PC-3 (cell line): ENCODE measurements at places on chromosomes 1 and 21.
A peak's percentile ranks its signal among the peaks of the same experiment; 100 is the strongest.

DNA sequence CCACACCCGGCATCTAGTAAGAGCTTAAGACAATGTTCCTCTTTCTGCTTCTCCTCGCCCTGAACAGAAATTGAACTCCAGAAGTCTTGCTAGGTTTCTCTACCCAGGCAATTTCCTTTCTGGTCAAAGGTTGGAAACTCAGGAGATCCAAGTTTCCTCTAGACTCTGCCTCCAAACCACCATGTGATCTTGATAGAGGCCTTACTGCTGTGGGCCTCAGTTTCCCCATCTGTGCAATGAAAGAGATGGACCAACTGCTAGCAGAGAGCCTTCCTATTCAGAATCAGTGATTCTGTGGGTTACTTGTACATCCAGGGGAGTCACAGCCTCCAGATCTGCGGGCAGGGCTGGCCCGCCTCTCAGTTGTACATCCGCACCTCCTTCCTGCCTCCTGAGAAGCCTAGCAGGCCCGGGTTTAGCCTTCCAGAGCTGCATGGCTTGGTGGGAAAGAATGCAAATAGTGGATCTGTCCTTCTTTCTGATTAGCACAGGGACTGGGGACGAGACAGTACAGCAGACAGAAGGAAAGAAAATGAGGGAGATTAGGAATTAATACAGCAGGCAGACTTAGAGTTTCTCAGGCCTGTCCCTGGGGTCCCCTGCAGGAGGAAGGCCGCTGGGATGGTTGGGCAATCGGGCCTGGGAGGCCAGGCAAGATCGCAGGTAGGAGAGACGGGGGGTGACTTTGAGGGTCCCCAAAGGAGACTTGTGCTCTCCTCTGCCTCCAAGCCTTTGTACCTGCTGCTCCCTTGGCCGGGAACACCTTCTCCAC lies 83.9 kb downstream of the PAX7 start:
- no peak for DNase-seq

DNA sequence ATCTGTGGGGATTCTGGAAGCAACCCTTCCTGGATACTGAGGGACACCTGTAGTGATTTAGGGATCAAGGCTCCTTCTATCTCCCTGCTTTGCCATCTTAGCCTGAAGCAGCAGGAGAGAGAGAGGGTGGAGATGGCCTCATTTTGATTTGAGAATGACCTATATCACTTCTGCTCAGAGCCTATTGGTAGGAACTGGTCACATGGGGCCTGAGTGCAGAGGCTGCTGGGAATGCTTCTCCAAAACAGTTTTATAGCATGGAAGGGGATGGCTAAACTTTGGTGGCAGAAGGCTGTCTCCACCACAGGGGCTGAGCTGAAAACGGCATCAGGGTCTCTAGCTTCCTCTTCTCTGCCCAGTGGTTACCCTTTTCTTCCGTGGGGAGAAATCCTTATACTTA lies 105.8 kb downstream of the TBX19 start:
- DNase-seq = no peak

GRCh38 chr1:247854899-247855545 lies 2.0 kb upstream of the TRIM58 start:
- no peak for DNase-seq

- no peak for DNase-seq
Observed at GRCh38 chr1:154434346-154435085, 29.4 kb downstream of the IL6R start.

- DNase-seq = peak; percentile 47
Observed at GRCh38 chr1:234707641-234708040, 97.7 kb upstream of the IRF2BP2 start.
